AG20443 (cell line): ENCODE measurements at places on chromosomes 12 and 14.

DNA sequence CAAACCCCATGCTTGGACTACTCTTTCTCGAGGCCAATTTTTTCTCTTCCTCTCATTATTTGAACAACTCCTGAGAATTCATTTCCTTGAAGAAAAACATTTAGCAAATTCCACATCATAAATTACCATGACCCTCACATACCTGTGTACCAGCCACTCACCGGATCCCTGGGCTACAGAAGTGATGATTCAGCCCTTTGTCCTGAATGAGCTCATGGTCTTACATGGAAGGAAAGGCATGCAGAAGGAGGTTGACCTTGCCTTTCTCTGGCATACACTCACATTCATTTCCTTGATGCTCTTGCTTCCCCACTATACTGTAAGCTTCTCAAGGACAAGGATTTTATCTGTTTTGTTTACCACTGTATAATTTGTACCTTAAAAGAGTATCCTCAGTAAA, 191.5 kb downstream of the SLC5A8 start:
- DNase-seq: peak; percentile 58

GRCh38 chr12:38847247-38847646, 58.1 kb downstream of the CPNE8 start:
- no peak for DNase-seq

GRCh38 chr12:6206327-6206726, 6.1 kb downstream of the CD9 start:
- no peak for DNase-seq

DNA sequence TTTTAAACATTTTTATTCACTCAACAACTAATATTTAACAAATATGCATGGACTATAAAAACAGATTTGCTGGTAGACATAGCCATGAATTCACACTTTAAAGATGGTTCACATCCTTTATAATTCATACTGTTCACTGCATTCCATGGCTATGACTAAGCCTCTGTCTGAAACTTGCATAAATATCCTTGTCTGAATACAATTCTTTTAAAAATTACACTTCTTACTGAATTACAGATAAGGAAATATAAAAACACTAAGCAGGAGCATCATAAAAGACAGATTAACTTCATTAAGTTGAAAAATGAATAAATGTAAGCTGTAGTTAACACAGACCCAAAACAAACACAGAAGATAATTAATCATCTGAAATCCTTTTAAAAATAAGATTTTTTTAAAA, 53.8 kb downstream of the GXYLT1 start:
- DNase-seq: peak; percentile 28

GRCh38 chr14:23750357-23750756, 114.2 kb downstream of the DHRS2 start:
- no peak for DNase-seq

- DNase-seq: peak; percentile 90
These were observed 122.7 kb downstream of the KICS2 start for GRCh38 chr12:64099397-64099796.

- DNase-seq: no peak
These were observed 358.9 kb upstream of the NAV3 start for GRCh38 chr12:77471801-77472200.

DNA sequence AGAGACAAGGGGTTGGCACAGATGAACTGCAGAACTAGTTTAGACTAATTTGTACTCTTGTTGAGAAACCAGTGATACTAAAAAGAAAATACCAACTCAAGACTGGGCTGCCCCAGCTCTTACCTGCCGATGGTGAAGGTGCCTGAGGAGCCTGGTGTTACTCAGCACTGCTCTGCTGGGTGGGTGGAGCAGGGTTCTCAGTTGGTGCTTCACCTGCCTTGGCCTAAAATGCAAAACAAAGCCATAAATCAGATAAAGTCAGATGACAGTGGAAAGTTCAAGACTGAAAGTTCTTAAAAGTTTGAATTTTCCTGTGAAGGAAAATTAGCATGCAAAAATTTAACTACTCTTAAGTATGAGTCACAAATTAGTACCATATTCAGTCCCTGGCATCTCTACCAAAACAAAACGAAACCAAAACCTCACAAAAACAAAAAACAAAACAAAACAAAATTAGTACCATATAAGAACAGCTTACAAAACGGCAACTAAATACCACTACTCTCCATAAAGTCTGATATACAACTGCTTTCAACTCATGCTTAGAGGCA, 21.9 kb downstream of the YBX3 start:
- peak; percentile 10 for DNase-seq

- DNase-seq: no peak
These were observed 91.1 kb upstream of the WSCD2 start for GRCh38 chr12:108037960-108038359.

DNA sequence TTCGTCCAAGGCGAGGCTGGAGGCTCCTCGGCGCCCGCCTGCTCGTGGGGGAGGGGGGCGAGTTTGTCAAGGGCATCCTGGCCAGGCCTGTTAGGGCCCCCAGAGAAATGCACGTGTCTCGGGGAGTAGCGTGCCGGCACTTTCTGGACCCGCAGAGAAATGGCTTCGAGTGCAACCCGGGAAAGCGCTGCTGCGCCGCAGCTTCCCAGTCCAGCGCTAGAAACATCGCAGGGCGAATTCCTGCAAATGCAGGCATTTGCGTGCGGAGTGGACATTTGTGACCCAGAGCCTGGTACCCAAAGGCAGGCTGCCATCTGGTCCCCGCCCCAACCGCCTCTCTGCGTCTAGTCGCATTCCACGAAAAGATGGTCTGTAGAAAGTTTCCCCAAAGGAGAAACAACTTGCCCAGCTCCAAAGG, 756 bp downstream of the LGR5 start:
- DNase-seq: peak; percentile 36

GRCh38 chr12:102144221-102144620, 24.2 kb downstream of the PARPBP start:
- no peak for DNase-seq

DNA sequence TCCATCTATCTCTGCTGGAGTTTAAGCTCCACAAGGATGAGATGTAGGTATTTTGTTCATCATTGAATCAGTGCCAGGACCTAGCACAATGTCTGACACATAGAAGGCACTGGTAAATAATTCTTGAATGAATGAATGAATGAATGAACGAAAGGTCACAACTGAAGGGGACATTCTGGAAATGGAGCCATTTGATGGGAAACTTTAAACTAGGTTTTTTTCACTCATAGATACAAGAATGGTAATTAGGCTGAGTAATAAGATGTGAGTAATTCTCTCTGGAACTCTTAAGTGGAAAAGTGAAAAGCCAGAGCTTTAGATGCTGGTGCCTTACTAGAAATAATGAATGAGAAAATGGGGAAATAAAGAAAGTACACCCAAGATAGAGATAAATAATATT, 44.3 kb downstream of the SCN8A start:
- DNase-seq: peak; percentile 20

- DNase-seq: no peak
These were observed 17.8 kb downstream of the HAL start for GRCh38 chr12:95978351-95978750.

DNA sequence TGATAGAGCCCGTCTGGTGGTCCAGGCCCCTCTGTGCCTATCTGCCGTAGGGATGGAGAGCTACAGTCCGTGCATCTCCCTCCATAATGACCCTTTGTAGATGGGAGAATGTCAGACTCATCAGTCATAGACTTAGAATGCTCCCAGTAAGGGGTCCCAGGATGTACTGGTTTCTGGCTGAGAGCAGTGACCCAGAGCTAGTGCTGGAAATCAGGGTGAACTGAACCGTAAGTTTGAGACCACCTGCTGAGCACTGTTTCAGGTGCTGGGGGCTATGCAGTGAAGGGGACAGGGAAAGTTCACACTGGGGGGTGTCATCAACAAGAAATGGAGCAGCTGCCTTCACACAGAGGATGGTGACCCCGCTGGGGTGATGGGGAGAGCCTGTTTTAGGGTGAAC, 34.1 kb downstream of the SLC6A12 start:
- DNase-seq: no peak

GRCh38 chr14:68278576-68279436, 459.2 kb downstream of the RAD51B start:
- peak; percentile 69 for DNase-seq

DNA sequence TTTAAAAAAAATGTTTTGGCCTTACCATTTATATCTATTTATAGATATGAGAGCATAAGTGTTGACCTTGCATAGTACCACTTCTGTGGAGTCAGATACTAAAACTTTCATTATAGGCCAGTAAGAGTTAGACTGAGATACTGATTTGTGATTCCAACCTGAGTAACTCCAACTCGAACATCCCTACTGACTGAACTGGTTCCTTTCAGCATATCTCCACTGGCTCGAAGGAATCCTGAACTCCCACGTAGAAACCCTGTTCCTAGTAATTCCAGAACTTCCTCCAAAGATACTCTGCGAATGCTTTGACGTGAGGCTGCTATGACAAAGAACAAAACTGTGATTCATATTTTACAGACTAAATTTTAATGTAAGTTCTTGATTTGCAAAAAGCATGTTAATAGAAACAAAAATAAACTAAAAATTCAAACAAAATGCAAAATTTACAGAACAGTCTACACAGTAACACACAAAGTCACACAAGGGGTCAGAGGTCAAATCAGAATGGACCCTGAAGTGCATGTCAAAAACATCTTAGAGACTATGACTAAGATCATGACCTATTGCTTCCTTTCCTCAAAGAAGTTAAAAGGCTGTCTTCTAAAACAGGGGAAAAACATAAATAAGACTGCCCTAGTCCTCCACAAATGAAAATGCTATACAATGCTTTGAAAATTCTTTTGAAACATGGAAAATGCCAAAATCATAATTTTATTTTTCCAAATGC, 31.5 kb downstream of the HEATR5A start:
- DNase-seq: no peak

GRCh38 chr14:63542231-63542999, 762 bp downstream of the PPP2R5E start:
- DNase-seq: peak; percentile 44

DNA sequence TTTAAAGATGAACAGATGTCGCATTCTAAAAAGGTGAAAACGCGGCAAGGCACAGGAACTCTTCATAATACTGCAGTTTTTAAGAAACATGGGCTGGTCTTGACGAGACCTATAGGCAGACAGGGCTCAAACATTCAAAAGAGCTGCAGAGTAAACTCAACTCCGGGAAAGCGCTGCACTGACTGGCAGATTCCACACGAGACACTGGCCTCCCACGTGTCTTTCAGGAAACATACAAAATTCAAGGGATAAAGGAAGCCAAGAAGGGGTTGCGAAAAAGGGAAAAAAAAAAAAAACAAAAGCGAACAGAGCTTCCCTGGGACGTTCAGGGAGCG, 614 bp upstream of the ARF6 start:
- DNase-seq: peak; percentile 77

DNA sequence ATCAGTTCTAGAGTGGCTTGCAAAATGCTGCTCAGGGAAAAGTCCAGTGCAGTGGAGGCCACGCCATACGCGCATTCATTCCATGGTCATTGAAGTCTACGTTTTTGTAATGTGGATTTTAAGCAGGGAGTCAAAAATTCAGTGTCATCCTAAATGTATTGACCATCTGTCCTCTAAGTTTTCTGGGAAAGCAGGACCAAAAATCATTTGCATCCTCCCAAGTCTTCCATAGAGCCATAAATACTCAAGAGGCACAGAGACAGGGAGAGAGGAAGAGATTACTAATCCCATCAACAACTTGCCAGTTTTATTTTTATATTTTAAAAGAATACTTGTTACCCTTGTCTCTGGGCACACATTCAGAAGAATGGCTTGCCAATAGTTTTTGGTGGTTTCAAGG, 36.9 kb downstream of the RHOJ start:
- no peak for DNase-seq

DNA sequence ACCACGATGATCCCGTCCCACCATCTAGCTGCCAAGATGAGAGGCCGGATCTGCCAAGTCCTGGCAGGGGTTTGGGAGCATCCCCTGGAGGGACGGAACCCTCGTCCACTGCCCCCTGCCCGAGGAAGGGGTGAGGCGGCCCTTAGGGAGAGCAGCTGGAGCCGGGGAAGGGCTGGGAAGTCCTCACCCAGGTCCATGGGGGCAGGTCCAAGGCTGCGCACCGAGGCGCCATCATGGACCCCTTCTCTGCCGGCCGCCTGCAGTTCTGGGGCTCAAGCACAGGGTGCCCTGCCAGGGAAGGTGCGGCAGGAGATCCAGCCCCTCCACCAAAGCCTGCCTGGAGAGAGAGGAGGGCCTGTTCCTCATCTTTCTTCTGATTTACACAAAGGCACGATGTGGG, 17.6 kb upstream of the FBRSL1 start:
- no peak for DNase-seq

GRCh38 chr12:105476616-105477015, 146.1 kb downstream of the C12orf75 start:
- no peak for DNase-seq

GRCh38 chr12:112977641-112978040, 678 bp upstream of the OAS2 start:
- DNase-seq: no peak

GRCh38 chr12:116141110-116141832, 136.2 kb downstream of the MED13L start:
- no peak for DNase-seq

GRCh38 chr12:70648191-70648590, 11.0 kb upstream of the PTPRB start:
- DNase-seq: no peak

- peak; percentile 52 for DNase-seq
These were observed 100.7 kb downstream of the APAF1 start for GRCh38 chr12:98745578-98746391.

DNA sequence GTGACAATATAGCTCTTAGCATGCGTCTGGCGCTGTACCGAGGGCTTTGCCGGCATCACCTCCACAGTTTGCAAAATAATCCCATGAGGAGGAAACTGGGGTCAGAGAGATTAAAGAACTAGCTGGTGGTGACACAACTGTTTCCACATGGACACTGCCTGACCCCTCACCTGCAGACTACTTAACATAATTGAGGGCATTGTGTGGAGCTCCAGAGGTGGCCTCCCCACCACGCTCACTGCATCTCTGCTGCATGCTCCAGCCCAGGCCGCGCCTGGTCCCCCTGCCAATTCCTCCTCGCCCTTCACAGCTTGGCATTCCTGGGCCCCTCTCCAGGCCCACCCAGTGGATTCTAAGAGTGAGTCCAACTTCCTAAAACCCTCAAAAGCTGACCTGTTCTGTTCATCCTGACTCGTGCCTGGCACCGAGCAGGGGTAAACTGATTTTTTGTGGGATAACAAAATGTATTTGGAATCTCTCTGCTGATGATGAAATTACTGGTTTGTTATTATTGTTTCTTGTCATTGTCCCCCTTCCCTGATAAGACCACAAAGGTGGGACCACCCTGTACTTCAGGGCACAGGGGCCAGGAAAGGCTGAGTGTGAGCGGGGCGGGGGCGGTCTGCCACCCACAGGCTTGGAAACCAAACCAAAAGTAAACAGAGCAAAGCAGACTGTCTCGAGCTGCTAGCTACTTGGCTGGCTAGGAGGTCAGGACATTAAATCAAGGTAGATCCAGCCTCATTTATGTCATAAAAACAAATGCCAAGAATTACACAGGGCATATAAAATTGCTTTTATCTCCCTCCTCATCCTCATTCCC, 40.6 kb downstream of the CHGA start:
- no peak for DNase-seq

- DNase-seq: no peak
These were observed 287.7 kb downstream of the BMP4 start for GRCh38 chr14:53668897-53669296.

GRCh38 chr12:40646456-40646855, 45.8 kb upstream of the CNTN1 start:
- DNase-seq: no peak
